ENCODE measurements at places on chromosomes 2 and 18.
A peak's percentile ranks its signal among the peaks of the same experiment; 100 is the strongest.

- DNase-seq, result no peak
These were observed 229.9 kb downstream of the TTC32 start for GRCh38 chr2:19671916-19672315.

GRCh38 chr2:120177001-120177621, 46.1 kb downstream of the TMEM185B start:
- no peak for DNase-seq

DNA sequence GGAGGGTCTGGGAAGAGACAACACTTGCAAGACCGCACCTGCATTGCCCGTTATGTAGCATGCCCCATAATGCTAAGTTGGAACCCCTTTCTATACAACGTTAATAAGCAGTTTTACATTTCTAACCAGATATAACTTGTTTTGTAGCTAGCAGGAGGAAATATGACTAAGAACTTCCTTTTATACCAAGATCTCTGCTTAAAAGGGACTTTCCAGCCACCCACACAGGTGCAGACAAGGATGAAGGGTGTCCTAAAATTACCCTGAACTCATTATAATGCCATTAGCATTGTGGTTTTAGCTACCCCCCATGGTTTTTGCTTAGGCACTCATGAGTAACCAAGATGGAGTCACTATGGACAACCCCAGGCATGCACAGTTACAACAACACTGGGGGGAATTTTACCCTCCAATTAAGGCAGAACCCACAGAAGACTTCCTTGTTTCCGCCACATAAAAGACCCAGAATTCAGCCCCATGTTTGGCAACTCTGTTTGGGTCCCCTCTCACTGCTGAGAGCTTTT, 362.8 kb downstream of the CBLN2 start:
- DNase-seq, result no peak

- DNase-seq, result no peak
These were observed 241.1 kb downstream of the BCL2 start for GRCh38 chr18:63078471-63078870.

GRCh38 chr2:135600915-135601314, 69.6 kb downstream of the R3HDM1 start:
- no peak for DNase-seq

DNA sequence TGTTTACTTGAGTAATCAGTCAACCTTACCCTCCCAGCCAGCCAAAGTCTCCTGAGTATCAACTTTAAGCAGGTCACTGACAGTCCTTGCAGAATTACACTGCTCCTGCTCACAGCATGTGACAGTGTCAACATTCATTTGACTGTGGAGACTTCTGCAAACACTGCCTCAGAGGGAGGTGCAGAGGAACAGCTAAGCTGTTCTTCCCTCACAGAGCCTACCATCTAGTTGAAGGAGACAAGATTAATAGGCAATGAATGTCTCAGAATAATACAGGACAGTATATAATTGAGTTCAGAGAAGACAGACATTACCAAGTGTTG, 11.9 kb downstream of the SLC14A2 start:
- DNase-seq, result no peak

GRCh38 chr18:6396276-6396675, 18.4 kb downstream of the L3MBTL4 start:
- DNase-seq, result no peak

- DNase-seq, result no peak
These were observed 34.2 kb upstream of the EN1 start for GRCh38 chr2:118881490-118882129.

- no peak for DNase-seq
These were observed 510.3 kb downstream of the RNF144A start for GRCh38 chr2:7427293-7428060.

GRCh38 chr2:67840460-67841068, 222.2 kb downstream of the C1D start:
- no peak for DNase-seq

GRCh38 chr2:100909534-100910081, 89.7 kb downstream of the NPAS2 start:
- no peak for DNase-seq

GRCh38 chr2:101887328-101887727, 104.4 kb upstream of the IL1R2 start:
- no peak for DNase-seq

DNA sequence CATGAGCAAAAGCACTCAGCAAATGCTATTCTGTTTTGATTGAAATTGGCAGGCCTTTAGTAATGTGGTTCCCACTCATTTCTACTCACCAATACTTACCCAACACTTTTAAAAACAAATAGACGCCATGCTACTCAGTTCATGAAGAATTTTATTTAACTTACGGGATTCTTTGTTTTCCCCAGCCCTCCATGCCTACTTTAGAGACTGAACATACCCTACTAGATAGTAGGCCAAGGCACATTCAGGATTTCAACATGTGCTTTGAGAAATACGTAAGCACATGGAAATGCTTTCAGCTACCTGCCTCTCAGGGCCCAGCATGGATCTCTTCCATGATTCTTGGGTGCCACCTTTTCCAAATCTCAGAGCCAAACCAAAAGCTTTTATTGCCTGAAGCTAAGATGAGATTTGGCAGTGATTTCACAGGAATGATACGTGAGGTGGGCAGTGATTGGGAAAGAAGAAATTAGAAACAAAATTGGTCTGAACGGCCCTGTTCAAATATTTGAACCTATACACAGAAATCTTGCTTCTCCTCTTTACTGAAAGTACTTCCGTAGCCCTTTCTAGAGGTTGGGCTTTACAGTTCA, 31.4 kb downstream of the NAPG start:
- no peak for DNase-seq

DNA sequence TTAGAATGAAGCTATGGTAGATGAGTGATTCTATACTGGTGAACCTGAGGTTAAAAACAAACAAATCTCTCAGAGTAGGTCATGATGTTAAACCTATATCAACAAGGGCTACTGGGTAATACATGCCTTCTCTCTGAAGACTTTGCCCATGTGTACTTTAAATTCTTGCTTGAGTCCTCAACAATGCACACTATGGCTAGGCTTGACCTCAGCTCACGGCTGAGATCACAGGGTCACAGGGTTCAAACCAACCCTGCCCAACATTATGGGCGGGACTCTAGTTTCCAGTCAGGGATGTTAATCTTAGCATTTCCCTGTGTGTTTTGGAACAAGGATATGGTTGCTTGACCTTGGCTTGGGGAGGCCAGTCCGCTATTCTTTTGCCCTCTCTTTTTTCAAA, 7.7 kb downstream of the CD28 start:
- DNase-seq, result no peak

DNA sequence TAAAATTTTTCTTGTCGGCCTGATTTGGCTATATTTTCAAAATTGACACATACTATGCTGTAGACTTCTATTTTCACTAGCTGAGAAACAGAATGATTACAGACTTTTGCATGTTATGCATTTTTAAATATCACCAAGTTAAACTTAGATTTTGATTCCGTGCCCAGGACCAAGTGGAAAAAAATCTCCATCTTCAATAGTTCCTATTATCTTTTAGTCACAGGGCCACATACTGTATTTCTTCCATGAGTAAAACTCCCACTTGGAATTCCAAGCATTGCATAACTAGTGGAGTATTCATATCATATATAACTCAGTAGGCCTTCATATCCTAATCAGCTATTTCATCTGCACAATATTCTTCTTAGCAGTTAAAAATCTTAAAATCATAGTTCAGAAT, 470.9 kb downstream of the ARHGAP15 start:
- no peak for DNase-seq

DNA sequence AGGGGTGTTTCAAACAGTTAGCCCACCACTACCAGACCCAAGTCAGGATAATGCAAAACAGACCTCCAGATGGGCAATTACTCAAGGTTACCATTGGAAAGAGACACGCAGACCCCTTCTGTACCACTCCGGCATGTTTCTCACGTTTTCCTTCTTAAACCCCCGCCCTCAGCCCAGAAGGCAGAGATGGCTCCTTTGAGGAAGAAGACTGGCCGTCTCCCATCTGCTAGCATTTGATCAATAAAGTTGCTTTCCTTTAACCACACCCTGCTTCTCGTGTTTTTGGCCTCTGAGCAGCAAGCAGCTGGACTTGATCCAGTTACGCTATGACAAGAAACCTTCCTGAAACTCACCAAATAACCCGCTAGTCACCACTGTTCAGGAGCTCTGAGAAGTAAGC, 1012.4 kb upstream of the GYPC start:
- DNase-seq, result no peak

DNA sequence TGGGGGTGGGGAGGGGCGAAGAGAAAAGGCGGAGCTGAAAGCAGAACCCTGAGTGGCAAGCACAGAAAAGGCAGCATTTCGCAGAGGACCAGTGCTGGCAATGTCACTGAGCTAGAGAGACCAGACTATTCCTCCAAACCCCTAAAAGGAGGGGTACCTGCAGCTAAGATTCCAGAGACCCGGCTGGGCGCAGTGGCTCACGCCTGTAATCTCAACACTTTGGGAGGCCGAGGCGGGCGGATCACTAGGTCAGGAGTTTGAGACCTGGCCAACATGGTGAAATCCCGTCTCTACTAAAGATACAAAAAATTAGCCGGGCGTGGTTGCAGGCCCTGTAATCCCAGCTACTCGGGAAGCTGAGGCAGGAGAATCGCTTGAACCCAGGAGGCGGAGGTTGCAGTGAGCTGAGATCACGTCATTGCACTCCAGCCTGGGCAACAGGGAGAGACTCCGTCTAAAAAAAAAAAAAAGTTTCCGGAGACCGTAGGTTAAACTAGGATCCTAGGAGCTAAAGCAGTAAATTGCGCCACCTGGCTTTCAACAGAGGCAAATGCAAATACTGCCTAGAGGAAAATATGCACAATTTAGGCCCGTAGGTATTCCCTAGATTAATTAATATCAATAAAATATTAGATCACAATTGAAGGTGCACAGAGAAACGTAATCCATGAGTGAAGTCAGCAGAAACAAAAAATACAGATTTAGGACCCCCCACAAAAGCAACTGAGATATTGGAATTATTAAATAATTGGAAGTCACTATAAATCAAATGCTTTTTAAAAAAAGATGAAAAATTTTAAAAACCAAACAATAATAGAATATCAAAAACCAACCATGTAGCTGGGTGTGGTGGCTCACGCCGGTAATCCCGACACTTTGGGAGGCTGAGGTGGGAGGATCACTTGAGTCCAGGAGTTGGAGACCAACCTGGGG, 4.9 kb downstream of the UCN start:
- no peak for DNase-seq

DNA sequence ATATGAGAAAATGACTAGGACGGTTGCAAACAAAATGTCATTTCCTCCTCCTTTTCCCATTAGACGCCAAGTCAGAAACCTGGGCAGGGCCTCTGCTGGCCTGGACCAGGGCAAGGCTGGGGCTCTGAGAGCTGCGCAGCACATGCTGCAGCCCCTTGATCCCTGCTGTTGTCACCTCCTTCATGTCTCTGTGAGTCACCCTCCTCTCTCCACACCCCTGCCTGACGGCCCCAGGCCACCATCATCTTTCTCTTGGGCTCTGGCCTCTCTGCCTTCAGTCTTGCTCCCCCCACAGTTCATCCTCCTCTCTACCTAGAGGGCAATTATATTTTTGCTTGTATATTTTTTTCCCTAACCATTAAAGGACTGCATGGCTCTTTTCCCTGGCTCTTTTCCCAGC, 10.0 kb downstream of the FLACC1 start:
- no peak for DNase-seq

- no peak for DNase-seq
These were observed 163.7 kb upstream of the SERTAD2 start for GRCh38 chr2:64817453-64817852.

DNA sequence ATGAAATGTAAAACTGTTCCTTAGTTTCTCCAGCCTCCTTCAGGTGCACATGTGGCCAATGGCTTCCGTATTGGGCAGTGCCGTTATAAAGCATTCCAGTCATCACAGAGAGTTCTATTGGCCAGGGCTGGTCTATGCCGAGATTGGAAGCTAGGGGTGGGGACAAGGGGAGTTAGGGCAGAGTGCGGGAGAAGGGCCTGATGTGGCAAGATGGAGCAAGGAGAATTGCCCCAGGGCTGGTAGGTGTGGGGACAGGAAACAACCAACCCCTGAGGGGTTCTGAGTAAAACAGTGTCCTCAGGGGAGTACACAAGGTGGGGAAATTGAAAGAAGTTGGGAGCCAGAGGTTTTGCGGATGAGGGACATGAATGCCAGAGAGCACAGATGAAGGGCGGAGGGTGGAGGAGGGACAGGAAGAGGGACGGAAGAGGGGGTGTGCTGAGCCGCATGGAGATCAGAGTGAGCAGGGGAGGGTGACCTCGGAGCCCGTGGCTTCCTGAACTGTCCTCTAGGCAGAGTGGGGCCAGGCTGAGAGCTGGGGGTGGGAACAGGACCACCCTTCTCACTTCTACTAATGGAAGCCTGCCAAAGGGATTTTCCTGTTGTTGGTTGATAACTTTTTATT, 9.1 kb upstream of the ATP6V1C2 start:
- DNase-seq, result no peak

DNA sequence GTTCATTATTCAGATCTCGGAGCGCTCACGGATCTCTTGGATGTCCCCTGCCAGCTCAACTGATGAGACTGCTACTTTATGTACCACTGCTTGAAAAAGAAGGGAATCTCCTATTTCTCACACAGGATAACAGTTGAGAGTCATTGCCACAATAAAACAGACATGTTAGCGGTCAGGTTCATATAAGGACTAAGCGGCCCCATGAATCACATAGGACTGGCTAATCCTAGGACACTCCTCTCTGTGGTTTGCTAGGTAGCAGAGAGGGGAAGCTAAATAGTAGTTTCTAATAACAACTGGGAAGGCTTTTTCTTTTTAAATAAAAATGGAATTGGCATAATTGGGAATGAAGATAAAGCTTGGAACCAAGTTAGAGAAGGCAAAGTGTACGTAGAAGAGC, 15.9 kb upstream of the TGFA start:
- no peak for DNase-seq

- DNase-seq, result no peak
These were observed 275.8 kb downstream of the KCNS3 start for GRCh38 chr2:18154259-18154658.

DNA sequence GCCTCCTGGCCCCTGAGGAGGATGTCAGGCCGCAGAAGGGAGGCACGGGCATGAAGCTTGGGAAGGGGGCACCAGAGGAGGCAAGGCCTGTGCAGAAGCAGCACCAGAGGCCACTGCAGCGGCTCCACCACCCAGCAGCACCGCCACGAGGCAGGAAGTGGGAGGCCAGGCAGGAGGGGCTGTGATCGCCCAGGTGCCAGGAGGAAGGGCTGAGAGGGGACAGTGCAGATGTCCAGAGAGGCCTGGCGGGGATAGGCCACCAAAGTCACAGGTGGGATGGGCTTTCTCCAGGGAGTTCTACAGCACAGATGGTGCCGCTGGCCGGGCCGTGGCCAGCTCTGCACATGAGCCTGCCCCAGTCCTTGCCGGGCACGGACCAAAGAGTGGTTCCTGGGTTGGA, 6.0 kb upstream of the ALPI start:
- DNase-seq, result peak; percentile 80

DNA sequence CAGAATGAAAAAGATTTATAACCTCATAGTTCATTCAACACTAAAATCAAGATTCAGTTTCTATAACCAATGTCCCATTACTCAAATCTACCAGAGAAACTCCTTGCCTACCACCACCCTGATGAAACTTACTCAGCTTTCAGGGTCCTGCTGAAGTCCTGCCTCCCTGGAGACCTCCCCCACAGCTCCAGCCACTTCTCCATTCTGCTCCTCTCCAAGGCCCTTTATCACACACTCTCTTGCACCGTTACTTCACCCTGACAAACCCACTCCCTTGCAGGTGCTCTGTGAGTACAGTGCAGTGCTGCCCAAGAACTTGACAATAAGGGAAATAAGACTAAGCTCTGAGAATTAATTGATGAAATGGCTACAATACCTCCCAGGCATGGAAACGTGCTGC, 83.5 kb upstream of the CDCA7 start:
- no peak for DNase-seq

- no peak for DNase-seq
These were observed 31.1 kb upstream of the SATB2 start for GRCh38 chr2:199488772-199489400.
